ENCODE measurements at places on chromosomes 4 and X.

GRCh38 chr4:4248885-4249203 lies 821 bp upstream of the TMEM128 start:
- DNase-seq: no peak

DNA sequence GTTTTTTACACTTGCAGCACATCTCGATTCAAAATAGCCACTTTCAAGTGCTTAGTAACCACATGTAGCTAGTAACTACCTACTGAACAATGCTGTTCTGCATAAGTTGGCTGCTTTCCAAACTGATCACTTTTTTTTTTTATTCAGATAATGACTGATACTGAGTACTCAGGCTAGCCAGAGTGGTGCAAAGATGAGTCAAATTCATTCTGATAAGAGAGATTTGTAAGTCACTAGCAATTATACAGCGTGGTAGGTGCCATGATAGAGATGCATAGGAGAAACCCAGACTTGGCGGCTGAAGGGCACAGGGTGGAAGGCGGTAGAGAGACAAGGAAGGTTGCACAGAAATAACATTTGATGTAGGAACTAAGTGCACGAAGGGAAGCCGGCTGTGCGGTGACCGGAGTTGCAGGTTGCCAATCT lies 357 bp upstream of the IGBP1 start:
- DNase-seq: peak; percentile 71

GRCh38 chr4:124433044-124433443 lies 279.5 kb downstream of the ANKRD50 start:
- no peak for DNase-seq

GRCh38 chr4:133801883-133802282 lies 399.7 kb downstream of the PABPC4L start:
- no peak for DNase-seq

DNA sequence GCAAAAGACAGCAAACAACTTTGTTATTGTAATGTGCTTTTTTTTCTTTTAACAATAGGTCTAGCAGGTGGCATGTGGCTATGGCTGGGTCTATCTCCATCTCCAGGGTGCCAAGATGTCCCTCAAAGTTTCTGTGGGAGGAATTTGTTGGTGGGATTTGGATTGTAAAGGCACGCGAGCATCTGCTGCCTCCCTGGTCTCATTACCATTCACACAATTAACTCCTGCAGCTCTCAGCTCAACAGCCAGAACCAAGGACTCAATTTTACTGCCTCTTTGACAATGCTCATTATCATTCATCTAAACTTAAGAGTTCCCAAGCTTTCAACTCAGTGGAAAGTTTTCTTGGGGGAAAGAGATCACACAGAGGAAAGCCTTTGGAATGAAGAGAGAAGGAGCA lies 10.9 kb upstream of the PCDH18 start:
- no peak for DNase-seq

Data from NCI-H748 treated with DMSO at 0.1 percent for 48 hours (cell line).